ENCODE measurements at places on chromosomes 3 and 15. TPM values are rescaled to one million over a fixed set of nuclear protein-coding genes. Genes with fewer than 3 reads are reported as not detected.
A peak's percentile ranks its signal among the peaks of the same experiment; 100 is the strongest.

Gene ANKRD63
- total RNA-seq, result not detected

Gene SERPINI2
- not detected for total RNA-seq

Gene DUOX1
- total RNA-seq, result 162 TPM

Gene DCUN1D1
- total RNA-seq, result 16.7 TPM

Gene C3orf20
- not detected for total RNA-seq

Gene KY
- total RNA-seq, result 30.6 TPM

GRCh38 chr15:42427429-42428223 is 63.3 kb downstream of the ZNF106 start:
- no peak for DNase-seq

DNA sequence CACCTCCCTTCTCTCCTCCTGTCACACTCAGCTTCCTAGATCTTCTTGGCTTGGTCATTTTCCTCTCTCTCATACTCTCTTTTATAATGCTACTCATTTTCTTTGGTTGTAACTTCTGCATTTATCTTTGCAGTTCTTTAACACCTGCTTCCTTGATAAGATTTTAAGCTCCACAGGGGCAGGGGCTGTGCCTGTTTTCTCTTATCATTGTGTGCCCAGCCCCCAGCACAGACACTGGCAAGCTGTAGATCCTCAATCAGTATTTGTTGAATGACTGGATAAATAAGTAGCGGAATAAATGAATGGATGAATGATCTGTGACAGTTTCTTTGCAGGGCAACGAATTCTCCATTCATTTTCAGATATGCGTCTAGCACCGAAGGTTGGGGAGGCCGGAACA is 64.3 kb upstream of the MEX3B start:
- no peak for DNase-seq

DNA sequence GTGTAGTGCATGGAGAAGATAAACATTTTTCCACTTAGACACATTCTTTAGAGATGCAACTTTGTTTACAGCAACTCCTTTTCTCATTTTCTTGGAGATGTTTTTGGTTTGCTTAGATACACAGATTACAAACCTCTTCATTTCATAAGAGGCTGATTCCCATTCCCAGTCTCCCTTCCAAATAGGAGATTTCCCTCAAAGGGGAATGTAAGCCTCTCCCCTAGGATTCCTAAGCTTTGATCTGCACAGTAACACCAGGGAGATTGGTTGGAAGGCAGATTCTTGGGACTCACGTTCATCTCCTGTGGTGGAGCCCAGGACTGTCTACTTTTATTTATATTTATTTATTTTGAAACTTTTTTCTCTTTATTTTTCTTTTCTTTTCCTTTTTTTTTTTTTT is 63.2 kb downstream of the MCTP2 start:
- DNase-seq, result no peak

GRCh38 chr15:48520376-48521155 is 124.9 kb downstream of the FBN1 start:
- no peak for DNase-seq

DNA sequence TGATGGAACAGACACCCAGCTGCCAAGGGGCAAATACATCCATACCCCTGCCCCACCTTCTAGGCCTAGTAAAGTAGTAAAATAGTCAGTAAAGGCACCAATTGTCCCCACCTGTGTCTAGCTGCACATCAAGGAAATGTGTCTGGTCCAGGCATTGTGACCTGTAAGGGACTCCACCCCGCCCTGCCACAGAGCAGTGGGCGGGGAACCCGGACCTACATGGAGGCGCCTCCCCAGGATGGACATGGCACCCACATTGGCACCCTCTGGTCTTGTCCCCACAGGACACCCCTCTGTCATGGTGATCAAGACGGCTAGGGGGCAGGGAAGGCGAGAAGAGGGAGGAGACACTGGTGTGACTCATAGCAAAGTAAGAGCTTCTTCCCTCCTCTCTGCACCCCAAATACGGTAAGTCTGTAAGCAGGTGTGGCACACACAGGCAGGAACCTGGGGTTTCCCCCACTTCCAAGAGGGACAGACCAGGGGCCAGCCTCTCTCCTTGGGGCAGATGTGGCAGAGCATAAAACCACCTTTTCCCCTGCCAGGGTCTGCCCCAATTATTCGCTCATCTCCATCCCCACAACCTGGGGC is 13.5 kb upstream of the LINGO1 start:
- DNase-seq, result no peak

GRCh38 chr3:179927191-179927590 is 109.5 kb downstream of the PEX5L start:
- no peak for DNase-seq

DNA sequence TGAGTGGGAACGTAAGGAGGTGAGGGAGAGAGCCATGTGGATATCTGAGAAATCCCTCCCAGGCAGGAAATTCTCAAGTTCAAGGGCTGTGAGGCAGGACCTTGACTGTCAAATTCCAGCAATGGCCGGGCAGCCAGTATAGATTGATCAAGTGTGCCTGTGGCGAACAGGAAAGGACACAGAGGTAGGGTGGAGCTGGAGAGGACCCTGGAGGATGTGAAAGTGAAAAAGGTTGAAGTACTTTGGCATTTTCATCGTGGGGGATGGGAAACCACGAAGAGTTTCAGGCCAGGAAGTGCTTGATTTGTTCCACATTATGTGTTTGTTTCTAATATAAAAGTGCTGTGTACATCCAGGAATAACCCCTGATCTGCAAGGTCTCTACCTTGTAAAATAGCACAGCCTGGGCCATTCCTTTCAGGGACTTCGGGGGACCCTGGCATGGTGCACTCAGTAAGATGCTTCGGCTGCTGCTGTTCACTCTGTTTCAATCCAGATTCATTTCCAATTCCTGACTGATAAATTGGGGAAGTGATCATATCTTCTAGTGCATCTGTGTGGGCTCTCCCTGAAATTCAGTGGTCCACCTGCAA is 156.6 kb downstream of the MCTP2 start:
- no peak for DNase-seq

DNA sequence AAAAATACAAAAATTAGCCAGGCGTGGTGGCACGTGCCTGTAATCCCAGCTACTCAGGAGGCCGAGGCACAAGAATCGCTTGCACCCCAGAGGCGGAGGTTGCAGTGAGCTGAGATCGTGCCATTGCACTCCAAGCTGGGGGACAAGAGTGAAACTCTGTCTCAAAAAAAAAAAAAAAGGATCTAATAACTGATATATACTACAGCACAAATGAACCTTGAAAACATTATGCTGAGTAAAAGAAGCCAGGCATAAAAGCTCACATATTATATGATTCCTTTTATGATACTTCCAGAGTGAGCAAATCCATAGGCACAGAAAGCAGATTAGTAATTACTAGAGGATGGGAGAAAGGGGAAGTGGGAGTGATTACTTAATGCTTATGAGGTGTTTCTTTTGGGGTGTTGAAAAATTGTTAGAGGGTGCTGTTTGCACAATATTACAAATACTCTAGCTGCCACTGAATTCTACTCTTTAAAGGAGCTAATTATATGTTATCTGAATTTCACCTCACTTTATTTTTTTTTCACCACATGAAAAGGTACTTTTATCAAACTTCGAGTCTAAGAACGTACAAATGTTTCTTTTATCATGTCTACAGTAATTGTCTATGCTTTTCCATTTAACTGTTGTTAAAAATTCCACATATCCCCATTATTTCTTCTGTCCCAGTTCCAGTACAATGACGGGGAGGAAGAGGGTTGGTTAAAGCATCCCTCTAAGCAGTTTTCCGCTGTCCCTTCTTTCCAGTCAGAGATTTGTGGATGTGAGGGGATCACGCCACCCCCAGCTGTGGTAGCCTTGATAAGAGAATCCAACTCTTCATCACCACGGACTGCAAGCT is 77.7 kb upstream of the FAM174B start:
- no peak for DNase-seq

- peak; percentile 93 for DNase-seq
These were observed 7.8 kb upstream of the CTDSPL start for GRCh38 chr3:37853691-37854413.

GRCh38 chr3:9088441-9089353 is 125.4 kb upstream of the RAD18 start:
- peak; percentile 62 for DNase-seq

- DNase-seq, result no peak
These were observed 29.8 kb upstream of the EBLN2 start for GRCh38 chr3:73031573-73032103.

Measured in lower leg skin (tissue), 4 donors.